ENCODE measurements at places on chromosomes 12 and 14. TPM values are rescaled to one million over a fixed set of nuclear protein-coding genes. Genes with fewer than 3 reads are reported as not detected.
A peak's percentile ranks its signal among the peaks of the same experiment; 100 is the strongest.

DNA sequence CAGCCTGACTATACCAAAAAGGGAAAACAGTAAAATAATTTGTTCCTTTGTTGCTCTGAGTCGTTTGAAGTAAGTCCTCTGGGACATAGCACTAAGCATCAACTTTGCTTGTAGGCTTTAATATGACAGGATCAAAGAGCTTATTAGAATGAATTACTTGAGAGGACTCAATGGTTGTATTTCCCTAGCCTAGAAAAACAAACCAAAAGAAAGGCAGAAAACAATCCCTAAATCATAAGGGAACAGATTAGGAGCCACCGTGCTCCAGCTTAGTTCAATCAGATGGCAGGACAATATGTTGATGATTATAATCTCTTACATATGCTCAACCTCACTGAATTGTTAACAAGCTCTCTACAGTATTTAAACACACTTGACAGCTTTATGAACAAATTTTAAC is 988.4 kb downstream of the FLRT2 start:
- no peak for DNase-seq
- H3K4me3 ChIP-seq, result no peak overlapping the region
- no peaks in the 10 kb centered on the region for H3K36me3 ChIP-seq
- no peaks in the 10 kb centered on the region for H3K27me3 ChIP-seq
- H3K27ac ChIP-seq, result no peak overlapping the region

DNA sequence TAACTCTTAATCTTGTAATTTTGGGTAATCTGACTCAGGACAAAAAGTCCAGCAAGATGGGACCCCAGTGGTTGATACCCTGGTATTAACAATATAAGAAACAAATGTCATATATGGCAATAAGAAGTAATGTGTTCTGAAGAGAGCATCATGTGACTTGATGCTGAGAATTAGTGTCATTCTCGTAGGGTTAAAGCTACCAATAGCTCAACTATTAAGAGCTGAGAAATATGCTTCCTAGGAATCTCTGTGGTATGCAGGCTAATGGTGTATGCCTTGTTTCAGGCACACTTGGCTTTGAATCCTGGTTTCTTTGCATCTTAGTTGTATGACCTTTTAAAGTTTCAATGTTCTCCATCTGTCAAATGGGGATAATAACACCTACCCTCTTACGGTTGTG is 9.1 kb downstream of the MYRFL start:
- DNase-seq, result no peak
- H3K4me1 ChIP-seq, result no peaks in the 10 kb centered on the region
- no peaks in the 10 kb centered on the region for H3K27me3 ChIP-seq
- no peak overlapping the region for H3K4me3 ChIP-seq

DNA sequence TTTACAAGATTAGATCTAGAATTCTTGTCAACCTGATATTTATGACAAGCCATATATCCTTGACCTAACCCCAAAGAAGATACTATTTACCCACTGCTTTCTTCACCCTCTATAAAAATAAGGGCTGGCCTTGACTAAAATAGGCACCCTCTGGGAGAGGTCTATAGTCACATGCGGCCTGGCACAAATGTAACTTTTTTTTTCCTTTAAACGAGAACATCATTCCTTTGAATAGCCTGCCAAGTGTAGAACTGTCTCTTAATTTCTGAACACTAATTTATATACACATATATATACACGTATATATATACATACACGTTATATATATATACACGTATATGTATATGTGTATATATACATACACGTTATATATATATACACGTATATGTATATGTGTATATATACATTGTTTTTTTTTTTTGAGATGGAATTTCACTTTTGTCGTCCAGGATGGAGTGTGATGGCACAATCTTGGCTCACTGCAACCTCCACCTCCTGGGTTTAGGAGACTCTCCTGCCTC is 18.6 kb downstream of the PPTC7 start:
- peaks cover 8% of the 10 kb centered on the region for H3K4me1 ChIP-seq
- no peak overlapping the region for H3K27ac ChIP-seq
- no peaks in the 10 kb centered on the region for H3K27me3 ChIP-seq
- H3K36me3 ChIP-seq, result no peaks in the 10 kb centered on the region

GRCh38 chr14:21846227-21846885 is 172.7 kb upstream of the OR4E1 start:
- H3K36me3 ChIP-seq, result no peaks in the 10 kb centered on the region
- H3K27ac ChIP-seq, result no peak overlapping the region
- H3K4me3 ChIP-seq, result no peak overlapping the region
- no peaks in the 10 kb centered on the region for H3K27me3 ChIP-seq
- no peak for DNase-seq
- H3K4me1 ChIP-seq, result no peaks in the 10 kb centered on the region

DNA sequence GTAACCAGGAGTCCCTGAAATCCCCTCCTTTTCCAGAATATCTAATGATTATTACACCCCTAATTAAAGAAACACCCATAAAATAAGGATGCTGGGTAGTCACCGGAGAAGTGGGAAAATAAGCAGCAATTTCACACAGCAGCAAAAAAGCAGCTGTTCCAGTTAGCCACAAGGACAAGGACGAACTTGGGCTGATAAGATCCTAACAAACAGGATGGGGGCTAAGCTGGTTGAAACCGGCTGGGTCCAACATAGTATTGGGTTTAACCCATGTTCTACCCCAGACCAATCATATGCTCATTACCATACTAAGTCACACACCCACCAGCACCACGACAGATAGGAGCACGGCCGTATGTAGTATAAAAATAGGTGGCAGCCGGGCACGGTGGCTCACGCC is 100.7 kb downstream of the RPL10L start:
- H3K36me3 ChIP-seq, result no peaks in the 10 kb centered on the region
- no peaks in the 10 kb centered on the region for H3K4me1 ChIP-seq
- H3K4me3 ChIP-seq, result no peak overlapping the region
- no peaks in the 10 kb centered on the region for H3K27me3 ChIP-seq

DNA sequence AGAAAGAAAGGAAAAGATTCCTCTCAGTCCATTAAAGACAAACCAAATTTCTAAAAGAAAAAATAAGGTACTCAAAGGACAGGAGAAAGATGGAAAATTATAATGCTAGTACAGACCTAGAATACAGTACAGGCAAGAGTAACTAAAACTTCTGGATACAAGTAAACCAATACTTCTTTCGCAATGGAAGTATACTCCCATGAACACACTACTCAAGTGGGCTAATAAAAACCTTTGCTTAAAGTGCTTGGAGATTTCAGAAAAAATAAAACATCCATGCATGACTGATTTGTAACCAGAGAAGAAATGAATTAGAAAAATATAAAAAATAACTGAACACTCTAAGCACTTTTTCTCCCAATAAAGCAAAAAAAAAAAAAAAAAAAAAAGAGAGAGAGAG is 3.5 kb downstream of the ZBTB25 start:
- no peak overlapping the region for H3K4me3 ChIP-seq
- no peak for DNase-seq
- no peaks in the 10 kb centered on the region for H3K27me3 ChIP-seq
- H3K4me1 ChIP-seq, result peaks cover 13% of the 10 kb centered on the region
- peaks cover 3% of the 10 kb centered on the region for H3K36me3 ChIP-seq
- H3K27ac ChIP-seq, result no peak overlapping the region

DNA sequence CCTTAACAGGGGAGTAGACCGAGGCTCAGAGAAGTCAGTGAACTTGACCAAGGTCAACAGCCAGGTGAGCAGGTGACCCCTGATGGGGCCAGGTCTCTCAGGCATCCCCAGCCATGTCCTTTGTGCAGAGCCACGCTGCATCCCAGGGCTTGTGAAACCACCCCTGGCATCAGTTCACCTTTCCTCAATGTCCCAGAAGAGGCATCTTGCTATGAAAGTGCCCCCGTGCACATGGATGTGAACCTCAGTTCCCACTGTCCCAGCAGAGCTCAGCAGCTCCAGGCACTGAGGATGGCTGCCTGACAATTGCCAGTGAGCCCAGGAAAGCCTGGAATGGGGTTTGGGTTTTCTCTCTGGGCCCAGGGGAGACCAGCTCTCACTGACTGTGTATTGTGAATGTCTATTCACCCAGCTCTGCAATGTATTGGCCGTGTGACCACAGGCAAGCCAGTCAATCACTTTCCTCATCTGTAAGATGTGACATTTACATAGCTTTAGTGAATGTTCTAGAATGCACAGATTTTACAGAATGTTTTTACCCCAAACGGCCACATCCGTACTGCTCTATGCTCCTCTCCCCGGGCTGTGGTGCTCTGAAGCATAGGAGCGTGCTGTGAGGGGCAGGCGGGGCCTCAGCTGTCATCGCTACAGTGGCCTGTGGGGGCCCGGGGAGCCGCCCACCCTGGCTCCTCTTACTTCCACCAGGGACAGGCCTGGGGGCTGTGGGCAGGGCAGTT is 4.9 kb downstream of the CACNA2D4 start:
- H3K36me3 ChIP-seq, result no peaks in the 10 kb centered on the region
- no peak for DNase-seq
- H3K4me3 ChIP-seq, result no peak overlapping the region
- no peaks in the 10 kb centered on the region for H3K27me3 ChIP-seq
- H3K4me1 ChIP-seq, result peaks cover 5% of the 10 kb centered on the region

DNA sequence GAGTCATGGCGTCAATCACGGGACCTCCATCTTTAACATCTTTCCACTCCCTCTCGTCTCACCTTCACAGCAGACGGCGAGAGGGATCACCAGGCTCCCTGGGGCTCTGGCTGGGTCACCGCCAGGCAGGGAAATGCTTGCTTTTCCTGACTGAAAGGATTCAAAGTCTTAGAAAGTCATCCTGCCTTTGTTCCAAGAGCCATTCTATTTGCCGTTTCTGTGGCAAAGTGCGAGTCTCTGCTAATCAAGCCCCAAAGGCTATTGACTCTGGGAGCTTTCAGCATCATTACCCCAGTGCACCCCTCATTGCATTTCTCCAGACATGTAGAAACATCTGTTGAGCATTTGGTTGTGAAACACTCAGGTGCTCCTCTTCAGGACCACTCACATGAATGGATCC is 69.6 kb downstream of the GSC start:
- H3K36me3 ChIP-seq, result no peaks in the 10 kb centered on the region
- H3K4me1 ChIP-seq, result no peaks in the 10 kb centered on the region
- DNase-seq, result no peak

MIP gene
- total RNA-seq, result not detected

- DNase-seq, result no peak
- H3K27ac ChIP-seq, result no peak overlapping the region
- H3K36me3 ChIP-seq, result no peaks in the 10 kb centered on the region
- no peaks in the 10 kb centered on the region for H3K4me1 ChIP-seq
Measured at GRCh38 chr12:93873561-93873960, 196.4 kb downstream of the CRADD start.

FOXN4 gene
- total RNA-seq, result not detected

- no peak overlapping the region for H3K4me3 ChIP-seq
- H3K4me1 ChIP-seq, result no peaks in the 10 kb centered on the region
- no peaks in the 10 kb centered on the region for H3K27me3 ChIP-seq
Measured at GRCh38 chr12:128856035-128856790, 2.9 kb downstream of the GLT1D1 start.

- H3K4me3 ChIP-seq, result no peak overlapping the region
- no peaks in the 10 kb centered on the region for H3K27me3 ChIP-seq
- H3K27ac ChIP-seq, result no peak overlapping the region
- no peaks in the 10 kb centered on the region for H3K36me3 ChIP-seq
Measured at GRCh38 chr12:30763053-30763452, 8.3 kb upstream of the CAPRIN2 start.

DNA sequence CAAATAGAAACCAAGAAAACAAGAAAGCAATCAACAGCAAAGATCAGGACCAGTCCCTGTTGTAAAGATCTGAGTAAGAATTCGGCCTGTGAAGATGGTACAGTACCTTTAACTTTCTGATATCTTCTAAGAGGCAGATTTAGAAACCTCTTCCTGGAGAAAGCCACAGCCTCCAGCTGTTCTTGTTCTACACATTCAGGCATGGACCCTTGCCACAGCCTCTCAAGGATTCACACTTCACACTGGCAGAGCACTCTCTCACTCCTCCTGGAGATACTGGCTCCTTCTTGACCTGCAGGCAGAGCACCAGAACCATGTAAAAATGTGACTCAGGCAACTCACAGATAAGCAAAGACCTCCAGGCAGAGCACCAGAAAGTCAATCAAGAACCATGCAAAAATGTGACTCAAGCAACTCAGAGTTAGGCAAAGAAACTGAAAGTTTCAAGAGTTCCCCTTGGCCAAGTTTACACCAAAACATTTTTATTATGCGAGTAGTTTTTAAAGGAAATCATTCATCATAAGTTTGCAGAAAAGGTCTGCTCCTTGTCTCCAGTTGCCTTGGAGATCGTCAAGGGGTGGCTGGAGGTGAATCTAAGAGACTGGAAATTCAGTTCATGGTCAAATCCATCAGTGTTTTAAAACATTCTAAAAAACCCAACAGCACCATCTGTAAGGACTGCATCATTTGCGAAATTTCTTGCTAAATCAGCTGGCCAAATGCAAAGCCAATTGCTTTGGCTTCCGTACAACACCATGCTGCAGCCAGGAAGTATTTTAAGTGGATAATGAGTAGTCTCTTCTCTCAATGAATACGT is 119.3 kb upstream of the MDM1 start:
- no peaks in the 10 kb centered on the region for H3K36me3 ChIP-seq
- H3K27me3 ChIP-seq, result no peaks in the 10 kb centered on the region
- DNase-seq, result peak; percentile 71
- peak overlapping the region; percentile 4 for H3K4me3 ChIP-seq
- peak overlapping the region; percentile 6 for H3K27ac ChIP-seq
- peaks cover 4% of the 10 kb centered on the region for H3K4me1 ChIP-seq

GRCh38 chr14:96056509-96057422 is 17.6 kb downstream of the C14orf132 start:
- no peak overlapping the region for H3K27ac ChIP-seq
- no peaks in the 10 kb centered on the region for H3K27me3 ChIP-seq
- no peaks in the 10 kb centered on the region for H3K36me3 ChIP-seq
- H3K4me1 ChIP-seq, result peaks cover 17% of the 10 kb centered on the region
- DNase-seq, result no peak
- H3K4me3 ChIP-seq, result no peak overlapping the region

- no peaks in the 10 kb centered on the region for H3K36me3 ChIP-seq
- no peak within 1 kb of the TSS for H3K4me3 ChIP-seq
- DNase-seq, result no peak
- H3K27ac ChIP-seq, result no peak within 1 kb of the TSS
- no peaks in the 10 kb centered on the region for H3K27me3 ChIP-seq
Measured at GRCh38 chr12:10826258-10826657, at the start of gene TAS2R10. Gene TAS2R10 (minus strand): TSS chr12:10826358. CDS start chr12:10826269, 89 bp downstream.

- H3K36me3 ChIP-seq, result no peaks in the 10 kb centered on the region
- H3K4me3 ChIP-seq, result no peak overlapping the region
- DNase-seq, result no peak
- H3K27ac ChIP-seq, result no peak overlapping the region
- H3K4me1 ChIP-seq, result peaks cover 5% of the 10 kb centered on the region
Measured at GRCh38 chr12:106193394-106194215, 54.2 kb downstream of the CKAP4 start.

PRPF39 gene
- 43.2 TPM for total RNA-seq

NEDD1 gene
- 31.1 TPM for total RNA-seq

JAG2 gene
- 35.5 TPM for total RNA-seq

SLCO1B3 gene
- not detected for total RNA-seq

GRCh38 chr14:32933629-32934072 is 5.0 kb upstream of the NPAS3 start:
- H3K27me3 ChIP-seq, result no peaks in the 10 kb centered on the region
- H3K4me3 ChIP-seq, result peak overlapping the region; percentile 55
- no peaks in the 10 kb centered on the region for H3K36me3 ChIP-seq
- H3K27ac ChIP-seq, result no peak overlapping the region
- DNase-seq, result no peak

GRCh38 chr14:92997343-92998061 is 74.6 kb downstream of the CHGA start:
- no peaks in the 10 kb centered on the region for H3K4me1 ChIP-seq
- peaks cover 10% of the 10 kb centered on the region for H3K36me3 ChIP-seq
- DNase-seq, result no peak
- H3K27ac ChIP-seq, result no peak overlapping the region

Data from ascending aorta (tissue), 2 donors.